ENCODE measurements at places on chromosomes 3 and 15.

DNA sequence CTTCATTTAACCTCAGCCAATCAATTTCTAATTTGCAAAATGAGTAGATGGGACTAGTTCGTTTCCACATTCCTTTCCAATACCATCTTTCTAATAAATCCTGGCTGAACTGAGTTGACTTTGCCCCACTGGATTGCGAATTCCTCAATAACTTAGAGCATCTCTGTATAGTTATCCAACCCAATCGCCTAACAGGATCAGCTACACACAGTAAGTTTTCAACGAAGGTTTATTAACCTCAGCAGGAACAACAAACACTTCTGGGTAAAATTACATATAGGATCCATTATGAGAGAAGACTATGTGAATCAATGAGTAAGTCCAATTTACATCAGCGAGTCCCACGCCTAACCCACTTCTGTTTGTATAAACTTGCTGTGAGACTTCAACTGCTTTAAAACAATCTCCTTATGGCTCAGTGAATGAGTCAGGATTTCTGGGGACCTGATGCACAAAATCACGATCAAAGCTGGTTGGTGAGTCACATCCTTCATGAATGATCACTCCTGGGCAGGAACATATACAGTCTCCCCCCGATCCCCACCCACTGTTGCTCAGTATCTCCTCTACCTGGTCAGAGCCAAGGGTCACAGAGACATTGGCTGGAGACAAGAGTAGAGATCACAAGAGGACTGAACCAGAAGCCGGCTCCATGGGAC is 142.8 kb downstream of the EDEM1 start:
- no peak for DNase-seq

- no peak for DNase-seq
Observed at GRCh38 chr3:44827196-44827595, 34.5 kb upstream of the TMEM42 start.

- no peak for DNase-seq
Observed at GRCh38 chr15:69908590-69909420, 188.9 kb downstream of the TLE3 start.

GRCh38 chr3:15646851-15647511 is 45.4 kb downstream of the BTD start:
- no peak for DNase-seq

- DNase-seq: no peak
Observed at GRCh38 chr15:88382482-88382983, 84.7 kb downstream of the MRPL46 start.

- no peak for DNase-seq
Observed at GRCh38 chr3:47577583-47578118, 1.0 kb downstream of the CSPG5 start.

- no peak for DNase-seq
Observed at GRCh38 chr15:48089702-48090101, 31.1 kb upstream of the SLC24A5 start.

DNA sequence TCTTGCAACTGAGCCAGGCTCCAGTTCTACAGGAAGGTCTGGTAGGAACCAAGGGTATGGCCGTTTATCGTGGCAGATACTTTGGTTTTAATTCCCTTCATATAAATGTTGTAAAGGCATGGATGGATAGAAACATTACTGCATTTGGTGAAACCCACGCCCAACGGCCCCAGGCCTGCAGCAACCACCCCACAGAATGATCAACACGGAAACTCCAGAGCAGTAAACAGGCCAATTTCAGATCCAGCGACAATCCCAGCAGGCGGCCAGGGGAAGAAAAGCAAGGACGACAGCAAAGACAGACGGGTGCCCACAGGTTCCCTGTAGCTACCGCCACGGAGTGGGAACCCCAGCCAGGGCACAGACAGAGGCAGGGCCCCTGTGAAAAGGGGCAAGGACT is 32.6 kb upstream of the PCSK6 start:
- no peak for DNase-seq
